ENCODE measurements at places on chromosomes 2 and 18.

GRCh38 chr2:218180467-218181114 lies 13.8 kb upstream of the CXCR1 start:
- no peak for DNase-seq

GRCh38 chr2:27727257-27727656 lies 44.3 kb upstream of the MRPL33 start:
- DNase-seq, result peak; percentile 10

DNA sequence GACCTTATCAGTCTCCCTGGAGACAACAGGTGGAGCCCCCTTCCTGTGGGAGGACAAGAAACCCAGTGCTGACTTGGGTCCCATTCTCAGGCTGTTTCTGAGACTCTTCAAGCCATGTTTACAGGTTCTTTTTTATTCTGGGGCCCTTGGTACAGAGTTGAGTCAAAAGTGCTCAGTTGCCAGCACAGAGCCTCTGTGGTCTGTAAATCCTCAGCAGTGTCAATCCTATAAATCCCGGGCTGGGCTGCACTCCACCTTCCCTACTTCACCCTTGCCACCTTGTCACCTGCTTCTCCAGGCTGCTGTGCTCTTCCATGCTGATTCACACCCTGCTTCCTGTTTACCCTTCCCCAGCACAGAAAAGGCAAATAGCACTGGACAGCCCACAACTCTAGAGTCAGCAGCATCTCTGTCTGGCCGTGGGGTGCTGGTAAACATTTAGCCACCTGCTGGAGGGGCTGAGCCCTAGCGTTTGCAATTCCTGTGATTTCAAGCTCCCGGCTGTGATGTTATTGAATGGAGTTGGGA lies 74.7 kb downstream of the TNFRSF11A start:
- DNase-seq, result no peak

DNA sequence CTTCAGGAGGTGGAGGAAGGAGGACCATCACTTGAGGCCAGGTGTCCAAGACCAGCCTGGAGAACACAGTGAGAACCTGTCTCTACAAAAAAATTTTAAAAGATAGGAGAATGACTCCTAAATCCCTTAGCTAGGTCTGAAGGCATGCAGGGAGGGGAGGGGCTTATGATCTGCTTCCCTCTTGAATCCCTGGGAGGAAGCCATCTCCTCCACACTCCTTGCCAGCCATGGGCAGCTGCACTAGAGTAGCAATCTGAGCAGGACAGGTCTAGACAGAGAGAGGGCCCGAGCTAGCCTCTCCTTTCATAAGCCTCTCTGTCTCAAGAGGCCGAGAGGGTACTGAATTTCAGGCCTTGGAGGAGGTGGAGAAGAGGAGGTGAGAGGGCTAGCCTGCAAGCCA lies 42.5 kb downstream of the DAPL1 start:
- no peak for DNase-seq

- no peak for DNase-seq
These were observed 3.3 kb downstream of the GPR39 start for GRCh38 chr2:132419941-132420340.
